Islet precursor cell (in vitro differentiated cells): ENCODE measurements at places on chromosomes 11 and 22.

GRCh38 chr11:67007126-67007525 is 15.8 kb upstream of the SYT12 start:
- DNase-seq = no peak

- no peak for DNase-seq
Observed at GRCh38 chr11:75004215-75004614, 15.5 kb downstream of the NEU3 start.

- peak; percentile 79 for DNase-seq
Observed at GRCh38 chr11:122556605-122557004, 98.9 kb upstream of the UBASH3B start.

- peak; percentile 66 for DNase-seq
Observed at GRCh38 chr11:128835741-128836430, 31.2 kb downstream of the KCNJ1 start.

GRCh38 chr11:61502522-61502921 is 6.0 kb upstream of the LRRC10B start:
- DNase-seq = no peak

DNA sequence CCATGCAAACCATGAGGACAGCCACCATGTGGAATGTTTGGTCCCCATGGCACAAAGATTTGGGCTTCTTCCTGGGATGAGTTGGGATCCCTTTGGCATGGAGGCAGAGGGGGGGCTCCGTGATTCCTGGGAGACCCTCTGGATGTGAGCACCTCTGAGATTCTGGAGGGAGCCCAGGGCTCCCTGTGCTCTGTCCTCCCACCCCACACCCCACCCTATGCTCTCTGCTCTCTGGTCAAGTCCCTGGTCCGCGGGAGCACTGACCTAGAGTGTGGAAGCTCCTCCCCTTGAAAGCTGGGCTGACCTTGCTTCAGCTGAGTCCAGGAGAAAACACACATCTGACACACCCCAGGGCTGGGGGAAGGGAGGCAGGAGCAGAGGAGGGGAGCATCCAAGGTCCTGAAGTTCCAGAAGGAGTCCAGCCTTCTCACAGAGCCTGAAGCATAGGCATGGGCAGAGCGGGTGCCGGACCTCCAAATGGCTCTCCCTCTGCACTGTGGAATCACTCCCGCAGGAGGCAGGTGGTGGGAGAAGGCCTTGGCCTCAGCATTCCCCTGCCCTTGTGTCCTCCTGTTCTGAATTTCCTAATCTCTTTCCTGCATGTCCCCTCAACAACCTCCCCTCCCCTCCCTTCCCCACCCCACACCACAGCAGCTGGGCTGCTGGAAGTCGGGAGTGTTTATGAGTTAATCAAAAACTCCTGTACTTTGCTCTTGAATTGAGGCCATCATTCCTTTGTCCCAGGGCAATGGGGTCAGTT is 25.7 kb upstream of the OAF start:
- DNase-seq = peak; percentile 71

DNA sequence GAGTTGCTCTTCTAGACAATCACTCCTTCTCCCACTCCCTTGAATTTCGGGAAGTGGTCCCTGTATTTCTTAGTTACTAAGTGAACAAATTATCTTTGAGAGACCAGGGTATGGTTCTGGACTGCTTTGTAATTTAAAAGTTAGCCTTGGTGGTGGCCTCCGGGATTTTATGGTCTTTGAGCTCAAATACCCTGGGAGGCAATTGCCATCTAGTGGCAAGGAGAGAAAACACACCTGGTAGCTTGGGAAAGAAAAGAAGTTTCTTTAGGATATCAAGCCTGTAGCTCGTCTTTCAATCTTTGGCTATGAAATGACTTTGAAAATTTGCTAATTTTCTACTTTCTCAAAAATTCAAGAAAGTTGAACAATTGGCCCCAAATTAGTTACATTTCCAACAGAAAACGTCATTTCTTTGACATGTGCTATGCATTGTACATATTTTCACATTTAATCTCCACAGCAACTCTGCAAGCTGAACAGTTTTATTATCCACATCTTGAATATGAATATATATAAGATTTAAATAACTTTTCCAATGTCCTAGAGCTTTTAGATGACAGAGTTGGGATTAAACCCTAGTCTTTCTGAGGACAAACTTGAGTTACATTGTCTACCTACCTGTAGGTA is 39.1 kb downstream of the MMP27 start:
- peak; percentile 64 for DNase-seq

GRCh38 chr22:29062286-29062821 is 723 bp upstream of the C22orf31 start:
- DNase-seq = peak; percentile 69

DNA sequence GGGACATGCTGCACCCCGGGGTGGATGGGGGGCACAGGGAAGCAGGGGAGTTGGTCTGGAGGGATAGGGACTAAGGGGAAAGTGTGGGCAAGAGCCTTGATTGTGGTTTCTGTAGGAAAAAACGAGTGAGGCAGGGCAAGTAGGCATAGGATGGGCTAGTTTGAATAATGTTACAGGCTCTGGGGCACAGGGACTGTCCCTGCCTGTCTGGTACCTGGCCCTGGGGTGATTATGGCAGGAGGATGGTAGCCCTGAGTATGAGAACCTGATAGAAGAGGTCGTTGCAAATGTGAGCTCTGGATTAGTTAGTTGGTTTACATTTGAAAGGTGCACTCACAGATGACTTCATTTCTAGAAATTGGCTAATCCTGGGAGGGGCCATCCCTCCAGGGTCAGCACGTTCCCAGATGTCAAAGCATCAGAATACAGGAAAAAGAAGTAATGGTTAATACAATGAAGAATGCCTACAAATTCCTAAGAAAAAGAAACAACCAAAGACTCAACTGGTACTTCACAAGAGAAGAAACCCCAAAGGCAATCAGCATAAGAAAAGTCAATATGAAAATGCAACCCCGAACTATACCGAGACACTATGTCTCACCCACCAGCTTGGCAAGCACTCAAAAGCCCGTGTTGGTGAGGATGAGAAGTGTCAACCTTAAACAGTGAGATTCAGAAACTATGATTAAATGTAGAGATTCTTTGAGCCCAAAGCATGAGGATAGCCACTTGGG is 11.3 kb upstream of the SMIM38 start:
- DNase-seq = no peak

- peak; percentile 78 for DNase-seq
Observed at GRCh38 chr11:63508009-63508408, 2.1 kb downstream of the LGALS12 start.

DNA sequence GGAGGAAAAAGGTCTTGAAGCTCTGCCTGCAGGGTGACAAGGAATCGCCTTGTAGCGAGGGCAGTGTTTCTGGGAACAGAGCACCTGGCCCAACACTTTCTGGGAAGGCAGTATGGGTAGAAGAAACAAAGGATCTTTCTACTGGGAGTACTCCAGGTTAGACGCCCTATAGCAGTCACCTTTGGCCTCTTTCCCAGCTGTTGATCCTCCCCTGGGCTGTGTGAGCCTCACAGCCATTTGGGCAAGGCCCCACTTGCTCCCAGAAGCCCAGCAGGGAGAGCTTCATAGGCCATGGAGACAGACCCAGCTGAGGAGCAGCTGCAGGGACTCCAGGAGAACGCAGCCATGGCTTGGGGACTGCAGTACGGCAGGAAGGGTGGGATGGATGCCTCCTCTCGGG is 1.2 kb downstream of the SLCO2B1 start:
- no peak for DNase-seq

GRCh38 chr11:124835918-124836317 is 29.3 kb upstream of the ROBO3 start:
- DNase-seq = no peak

DNA sequence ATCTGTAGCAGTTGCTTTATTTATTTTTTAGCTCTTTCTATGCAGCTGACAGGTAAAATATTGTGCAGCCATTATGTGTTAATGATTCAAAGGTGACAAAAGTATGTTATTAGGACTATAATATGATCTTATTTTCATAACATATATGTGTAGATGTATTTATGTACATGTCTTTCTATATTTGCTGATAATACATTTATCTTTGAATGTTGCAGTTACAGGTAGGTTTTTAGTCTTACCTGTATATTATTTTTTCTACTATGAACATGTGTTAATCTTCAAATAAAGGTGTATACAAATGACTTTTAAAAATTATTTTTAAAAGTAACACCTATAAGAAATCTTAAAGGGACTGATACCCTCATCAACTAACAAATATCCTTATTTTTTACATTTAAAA is 33.6 kb downstream of the FAR1 start:
- DNase-seq = no peak

- peak; percentile 46 for DNase-seq
Observed at GRCh38 chr11:128891913-128892398, 800 bp downstream of the KCNJ5 start.

DNA sequence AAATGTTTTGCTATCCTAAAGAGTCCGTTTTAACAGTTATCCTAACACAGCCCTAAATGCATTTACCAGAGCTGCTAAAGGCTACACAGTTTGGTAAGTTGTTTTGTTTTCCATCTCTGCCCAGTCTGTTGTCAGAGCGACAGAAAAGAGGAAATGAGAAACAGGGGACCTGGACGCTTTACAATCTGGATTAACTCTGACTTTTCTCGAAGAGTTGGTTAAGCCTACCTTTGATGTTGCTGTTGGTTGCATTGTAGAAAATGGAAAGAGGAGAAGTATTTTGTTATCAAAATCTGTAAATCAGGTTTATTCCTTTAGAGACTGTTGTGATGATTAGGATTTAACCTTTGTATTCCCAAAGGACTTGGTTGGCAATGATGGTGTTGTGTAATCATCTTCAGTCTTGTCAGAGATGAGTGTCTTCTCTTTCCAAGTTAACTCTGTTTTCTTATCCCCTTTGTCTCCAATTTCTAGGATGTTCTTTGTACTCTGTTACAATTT is 481 bp downstream of the ANGPTL5 start:
- no peak for DNase-seq

- no peak for DNase-seq
Observed at GRCh38 chr11:83056204-83056603, 15.5 kb downstream of the RAB30 start.

DNA sequence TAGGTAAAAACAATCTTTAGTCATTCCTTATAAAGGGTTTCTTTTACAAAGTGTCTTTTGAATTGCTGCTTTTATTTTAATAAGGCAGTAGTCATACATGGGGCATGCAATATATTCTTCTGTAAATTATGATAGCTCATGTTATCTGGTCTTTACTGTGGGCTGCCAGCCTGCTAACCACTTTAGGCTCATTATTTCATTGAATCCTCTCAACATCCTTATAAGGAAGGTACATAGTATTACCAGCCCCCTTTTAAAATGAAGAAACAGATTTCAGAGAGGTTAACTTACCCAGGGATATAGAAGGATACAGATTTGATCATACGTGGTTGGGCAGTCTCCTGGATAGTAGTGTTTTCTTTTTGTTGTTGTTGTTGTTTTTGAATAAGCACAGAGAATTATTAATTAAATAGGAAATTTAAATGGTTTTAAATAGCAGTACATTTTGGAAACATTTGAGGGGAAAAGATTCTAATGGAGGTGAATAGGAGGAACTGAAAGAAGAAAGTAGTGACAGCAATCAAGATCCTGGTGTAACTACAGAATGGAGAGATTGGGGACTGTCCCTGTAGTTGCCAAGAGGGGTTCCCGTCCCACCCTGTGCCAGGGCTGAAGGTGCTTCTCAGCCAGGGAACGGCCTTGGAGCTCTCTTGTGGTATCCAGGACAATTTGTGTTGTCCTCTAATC is 21.0 kb downstream of the SPECC1L start:
- DNase-seq = no peak

DNA sequence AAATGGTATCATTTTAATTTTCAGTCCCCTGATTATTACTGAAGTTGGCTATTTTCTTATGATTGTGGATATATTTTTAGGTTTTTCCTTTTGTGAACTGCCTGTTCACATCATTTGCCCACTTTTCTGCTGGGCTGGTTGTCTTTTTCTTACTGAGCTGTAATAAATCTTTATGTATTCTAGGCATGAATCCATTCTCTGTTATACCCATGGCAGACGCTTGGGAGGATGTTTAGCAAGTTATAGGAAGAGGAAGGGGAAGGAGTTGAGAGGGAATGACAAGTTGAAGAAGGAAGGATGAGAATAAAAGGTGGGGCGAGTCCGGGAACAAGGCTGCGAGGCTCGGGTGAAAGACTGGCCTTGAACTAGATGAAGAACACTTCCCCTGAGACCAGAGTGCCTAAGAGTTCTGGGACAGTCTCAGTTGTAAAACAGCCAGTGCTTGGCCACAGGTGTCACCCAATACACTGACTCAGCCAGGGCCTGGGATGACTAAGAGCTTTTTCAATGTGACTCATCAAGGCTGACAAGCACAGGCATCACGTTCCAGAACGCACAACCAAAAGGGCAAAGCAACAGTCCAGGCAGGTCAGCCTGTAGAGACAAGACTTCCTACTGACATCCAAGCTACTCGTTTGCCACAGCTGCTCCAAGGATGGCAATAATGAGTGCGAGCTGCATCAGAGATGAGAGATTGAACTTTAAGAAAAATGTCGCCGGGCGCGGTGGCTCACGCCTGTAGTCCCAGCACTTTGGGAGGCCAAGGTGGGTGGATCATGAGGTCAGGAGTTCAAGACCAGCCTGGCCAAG is 35.2 kb downstream of the LRFN4 start:
- peak; percentile 98 for DNase-seq

GRCh38 chr11:33930317-33931021 is 38.6 kb upstream of the LMO2 start:
- no peak for DNase-seq

GRCh38 chr22:20991252-20992055 is 9.4 kb downstream of the LZTR1 start:
- no peak for DNase-seq

GRCh38 chr11:76236092-76236999 is 30.0 kb upstream of the WNT11 start:
- peak; percentile 80 for DNase-seq

- no peak for DNase-seq
Observed at GRCh38 chr11:61495801-61496601, 12.5 kb upstream of the LRRC10B start.

DNA sequence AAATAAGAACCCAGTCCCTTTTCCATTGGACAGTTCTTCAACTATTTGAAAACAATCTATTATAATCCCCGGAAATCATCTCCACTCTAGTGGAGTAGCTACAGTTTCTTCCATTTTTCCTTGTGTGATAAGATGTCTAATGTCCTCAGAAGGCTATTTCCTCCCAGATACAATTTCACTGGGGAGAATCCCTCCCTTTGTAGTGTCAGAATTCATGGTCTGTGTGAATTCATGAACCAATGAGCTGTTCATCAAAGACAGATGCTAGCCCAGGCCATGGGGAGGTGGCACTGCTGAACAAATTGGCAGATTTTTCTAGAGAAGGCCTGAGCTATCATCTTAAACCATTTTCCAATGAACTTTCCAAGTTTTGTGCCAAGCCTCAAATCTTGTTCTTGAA is 45.4 kb downstream of the MPPED2 start:
- no peak for DNase-seq

GRCh38 chr11:14698771-14699170 is 55.2 kb downstream of the PDE3B start:
- no peak for DNase-seq
